ENCODE measurements at places on chromosomes 5 and 9.

- H3K4me1 ChIP-seq, result no peaks in the 10 kb centered on the region
- no peak overlapping the region for H3K4me3 ChIP-seq
Measured at GRCh38 chr5:144503123-144503522, 332.4 kb downstream of the KCTD16 start.

DNA sequence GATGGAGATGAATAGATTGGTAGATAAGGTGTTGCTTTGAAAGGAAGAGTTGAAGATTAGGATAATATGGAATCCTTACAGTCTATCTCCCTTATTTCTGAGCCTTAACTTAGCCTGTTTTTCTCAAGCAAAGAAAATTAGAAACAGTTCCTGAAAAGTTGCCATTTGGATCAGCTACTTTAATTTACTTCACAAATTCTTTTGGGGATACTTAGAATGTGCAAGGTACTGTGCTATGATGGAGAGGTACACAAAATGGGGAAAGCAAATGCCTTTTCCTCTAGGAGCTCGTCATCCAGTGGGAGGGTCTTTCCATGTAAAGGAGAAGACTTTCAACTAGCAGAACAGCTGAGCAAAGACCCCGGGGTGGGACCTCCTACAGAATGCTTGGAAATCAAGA is 51.1 kb upstream of the SMARCA2 start:
- DNase-seq, result no peak
- H3K4me3 ChIP-seq, result no peak overlapping the region
- H3K27me3 ChIP-seq, result peaks cover 4% of the 10 kb centered on the region
- H3K4me1 ChIP-seq, result no peaks in the 10 kb centered on the region

- peaks cover 52% of the 10 kb centered on the region for H3K27me3 ChIP-seq
- no peaks in the 10 kb centered on the region for H3K36me3 ChIP-seq
- DNase-seq, result no peak
- H3K4me3 ChIP-seq, result no peak overlapping the region
Measured at GRCh38 chr9:126150411-126151030, 176.1 kb upstream of the MVB12B start.

DNA sequence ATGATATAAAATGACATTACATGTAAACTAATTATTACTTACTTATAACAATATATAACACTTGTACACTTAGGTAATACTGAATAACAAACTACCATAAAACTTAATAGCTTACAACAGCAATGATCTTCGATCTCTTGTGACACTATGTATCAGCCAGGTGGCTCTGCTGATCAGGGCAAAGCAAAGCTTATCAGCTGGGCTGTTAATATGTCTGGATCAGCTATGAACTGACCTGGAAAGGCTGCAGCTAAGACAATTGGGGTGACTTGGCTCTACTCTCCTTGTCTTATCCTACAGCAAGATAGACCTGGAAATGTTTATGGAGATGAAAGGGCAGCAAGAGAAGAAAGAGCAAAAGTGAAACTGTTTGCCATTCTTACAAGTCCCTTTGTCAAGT is 511.3 kb downstream of the TLR4 start:
- DNase-seq, result no peak
- no peak overlapping the region for H3K4me3 ChIP-seq
- H3K4me1 ChIP-seq, result no peaks in the 10 kb centered on the region
- no peaks in the 10 kb centered on the region for H3K27me3 ChIP-seq
- no peak overlapping the region for H3K27ac ChIP-seq

DNA sequence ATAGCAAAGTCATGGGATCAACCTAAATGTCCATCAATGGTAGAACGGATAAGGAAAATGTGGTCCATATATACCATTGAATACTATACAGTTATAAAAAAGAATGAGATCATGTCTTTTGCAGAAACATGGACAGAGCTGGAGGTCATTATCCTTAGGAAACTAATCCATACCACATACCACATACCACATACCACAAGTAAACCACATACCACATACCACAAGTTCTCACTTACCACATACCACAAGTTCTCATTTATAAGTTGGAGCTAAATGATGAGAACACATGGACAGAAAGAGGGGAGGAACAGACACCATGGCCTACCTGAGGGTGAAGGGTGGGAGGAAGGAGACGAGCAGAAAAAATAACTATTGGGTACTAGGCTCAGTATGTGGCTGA is 154.6 kb upstream of the GHR start:
- no peak overlapping the region for H3K27ac ChIP-seq
- H3K27me3 ChIP-seq, result peaks cover 4% of the 10 kb centered on the region

- no peak overlapping the region for H3K4me3 ChIP-seq
- no peak for DNase-seq
- peaks cover 14% of the 10 kb centered on the region for H3K4me1 ChIP-seq
Measured at GRCh38 chr9:6686396-6686795, 40.9 kb upstream of the GLDC start.

Measured in activated T-cell treated with anti-CD3 and anti-CD28 coated beads, Interleukin-2, amount 50 U/mL, for 24 hours (primary cell).